ENCODE measurements at places on chromosomes 4 and X.
A peak's percentile ranks its signal among the peaks of the same experiment; 100 is the strongest.

- DNase-seq: no peak
Observed at GRCh38 chrX:42248226-42248625, 324.9 kb upstream of the CASK start.

- DNase-seq: no peak
Observed at GRCh38 chrX:31252133-31252532, 180.3 kb upstream of the FTHL17 start.

DNA sequence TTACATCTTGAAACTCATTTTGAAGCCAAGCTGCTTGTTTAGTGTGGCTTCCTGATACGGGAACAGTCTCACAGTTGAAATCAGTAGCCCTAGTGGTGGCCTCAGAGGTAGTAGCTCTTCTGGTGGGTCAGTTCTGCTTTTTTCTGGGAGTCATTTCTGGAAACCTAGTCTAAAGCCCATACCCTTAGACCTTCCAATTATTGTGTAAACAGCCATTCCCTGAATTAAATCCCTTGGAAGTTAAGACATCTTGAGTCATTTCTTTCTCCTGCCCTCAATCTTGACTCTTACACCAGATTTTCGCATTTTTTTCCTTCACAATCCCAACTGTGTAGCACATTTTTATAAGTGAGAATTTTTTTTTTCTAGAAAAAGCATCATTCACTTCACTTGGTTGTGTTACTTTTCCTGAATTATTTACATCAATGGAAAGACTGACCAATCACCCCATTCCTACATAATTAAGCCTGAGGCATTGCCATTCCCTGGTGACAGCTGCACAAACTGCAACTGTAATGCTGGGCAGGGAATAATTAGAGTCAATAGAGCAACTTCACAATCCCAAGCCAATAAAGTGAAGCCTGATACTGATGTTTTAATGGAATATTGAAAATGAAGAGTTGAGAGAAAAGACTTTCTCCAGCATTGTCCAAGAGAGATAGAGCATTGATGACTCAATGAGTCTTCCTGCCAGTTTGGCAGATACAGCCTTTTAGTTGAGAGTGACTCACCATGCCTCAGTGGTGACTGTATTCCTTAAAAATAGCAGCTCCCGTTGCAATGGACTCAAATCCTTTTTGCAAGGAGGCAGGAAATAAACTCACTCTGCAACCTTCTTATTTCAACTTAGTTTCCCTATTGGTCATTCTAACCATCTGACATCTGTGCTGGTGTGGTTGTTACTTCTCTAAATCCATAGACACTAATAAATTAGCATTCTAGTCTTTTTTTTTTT, 13.0 kb upstream of the SEPSECS start:
- DNase-seq: peak; percentile 96

DNA sequence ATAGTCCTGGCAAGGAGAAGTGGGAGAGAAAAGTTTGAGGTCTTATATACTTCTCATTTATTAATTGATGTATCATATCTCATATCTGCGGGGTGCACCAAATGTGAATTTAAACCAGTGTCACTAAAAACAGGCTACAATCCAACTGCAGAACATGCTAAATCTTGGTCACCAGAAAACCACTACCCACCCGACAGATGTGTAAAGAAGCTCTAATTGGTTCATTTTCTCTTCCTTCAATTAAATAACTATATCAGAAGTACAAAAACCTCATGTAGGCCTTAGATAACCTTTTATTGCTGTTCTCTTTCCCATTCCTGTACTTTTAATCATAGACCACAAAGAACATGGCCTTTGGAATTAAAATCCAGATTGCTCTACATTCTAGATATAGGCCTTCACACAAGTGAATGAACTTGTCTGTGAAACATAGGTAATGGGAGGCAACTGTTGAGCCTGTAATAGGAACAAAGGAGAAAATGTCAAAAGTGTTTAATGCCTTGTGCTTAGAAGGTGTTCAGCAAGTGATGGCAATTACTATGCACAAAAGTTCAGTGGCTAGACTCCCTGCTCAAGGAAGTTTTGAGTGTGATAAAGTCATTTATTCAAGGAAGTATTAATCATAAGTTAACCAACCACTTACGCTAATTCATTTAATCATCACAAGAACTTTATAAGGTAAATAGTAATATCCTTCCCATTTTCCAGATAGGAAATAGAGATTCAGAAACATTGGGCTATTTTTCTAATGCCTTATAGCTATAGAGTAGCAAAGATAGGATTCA, 425.6 kb downstream of the INPP4B start:
- no peak for DNase-seq

DNA sequence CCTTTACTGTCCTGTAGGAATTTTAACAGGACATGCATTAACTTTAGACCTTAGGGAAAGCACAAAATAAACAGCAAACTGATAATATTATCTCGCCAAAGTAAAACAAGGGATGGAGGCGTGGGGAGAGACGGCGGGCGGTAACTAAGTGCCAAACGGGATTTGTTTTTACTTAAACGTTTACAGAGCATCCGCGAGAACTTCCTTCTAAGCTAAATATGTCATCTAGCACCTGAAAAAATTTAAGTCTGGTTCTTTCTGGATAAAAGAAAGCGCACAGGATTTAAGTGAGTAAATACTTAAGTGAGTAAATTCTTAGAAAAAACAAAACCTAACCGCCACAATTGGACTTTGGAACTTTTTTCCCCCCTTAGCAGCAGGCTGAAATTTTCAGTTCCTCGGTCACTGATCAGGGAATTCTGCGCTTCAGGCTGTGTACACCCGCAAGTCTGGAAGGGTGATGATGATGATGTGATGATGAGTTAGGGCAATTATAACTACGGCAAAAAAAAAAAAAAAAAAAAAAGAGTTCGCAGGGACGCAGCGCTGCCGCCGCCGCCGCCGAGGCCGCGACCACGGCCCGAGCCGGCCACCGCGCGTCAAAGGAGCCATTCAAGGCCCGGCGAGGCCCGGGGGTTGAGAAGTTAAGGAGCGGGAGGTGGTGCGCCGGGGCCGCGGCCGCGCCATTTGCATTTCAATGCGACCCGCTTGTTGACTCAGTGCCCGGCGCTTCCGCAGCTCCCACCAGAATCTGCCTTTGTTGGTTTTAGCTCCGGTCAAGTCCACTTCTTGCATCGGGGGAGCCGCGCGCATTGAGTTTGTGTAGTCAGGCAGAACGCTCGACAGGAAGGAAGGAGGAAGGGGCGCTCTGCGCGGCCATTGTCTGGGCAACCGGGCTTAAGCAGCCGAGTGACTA, 108.8 kb downstream of the SPRY1 start:
- DNase-seq: no peak

GRCh38 chrX:150587585-150588503, 19.4 kb downstream of the MTM1 start:
- DNase-seq: no peak

- no peak for DNase-seq
Observed at GRCh38 chr4:54103190-54103574, 3.2 kb downstream of the GSX2 start.

GRCh38 chrX:154458954-154459778, 1.1 kb downstream of the PLXNA3 start:
- no peak for DNase-seq

DNA sequence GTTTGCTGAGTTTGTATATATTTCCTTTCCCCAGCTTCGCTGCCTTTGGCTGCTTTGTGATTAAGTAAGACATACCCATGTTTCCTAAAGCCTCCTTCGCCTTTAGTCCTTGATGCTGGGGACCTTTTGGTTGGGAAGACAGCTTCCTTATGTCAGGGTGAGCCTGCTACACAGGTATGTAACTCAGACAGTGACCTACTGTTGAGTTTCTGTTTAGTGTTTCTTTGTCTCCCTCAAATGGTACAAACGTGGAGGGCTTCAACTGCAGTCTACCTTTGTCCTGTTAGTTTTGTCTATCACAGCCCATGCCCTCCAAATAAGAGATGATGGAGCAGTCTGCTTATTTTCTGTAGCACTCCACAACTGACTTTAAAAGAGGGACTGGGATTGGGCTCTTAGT, 59.5 kb downstream of the TET2 start:
- DNase-seq: no peak

- peak; percentile 16 for DNase-seq
Observed at GRCh38 chr4:40377512-40378365, 42.6 kb downstream of the CHRNA9 start.

- no peak for DNase-seq
Observed at GRCh38 chr4:139175646-139176301, 1.2 kb downstream of the ELF2 start.

DNA sequence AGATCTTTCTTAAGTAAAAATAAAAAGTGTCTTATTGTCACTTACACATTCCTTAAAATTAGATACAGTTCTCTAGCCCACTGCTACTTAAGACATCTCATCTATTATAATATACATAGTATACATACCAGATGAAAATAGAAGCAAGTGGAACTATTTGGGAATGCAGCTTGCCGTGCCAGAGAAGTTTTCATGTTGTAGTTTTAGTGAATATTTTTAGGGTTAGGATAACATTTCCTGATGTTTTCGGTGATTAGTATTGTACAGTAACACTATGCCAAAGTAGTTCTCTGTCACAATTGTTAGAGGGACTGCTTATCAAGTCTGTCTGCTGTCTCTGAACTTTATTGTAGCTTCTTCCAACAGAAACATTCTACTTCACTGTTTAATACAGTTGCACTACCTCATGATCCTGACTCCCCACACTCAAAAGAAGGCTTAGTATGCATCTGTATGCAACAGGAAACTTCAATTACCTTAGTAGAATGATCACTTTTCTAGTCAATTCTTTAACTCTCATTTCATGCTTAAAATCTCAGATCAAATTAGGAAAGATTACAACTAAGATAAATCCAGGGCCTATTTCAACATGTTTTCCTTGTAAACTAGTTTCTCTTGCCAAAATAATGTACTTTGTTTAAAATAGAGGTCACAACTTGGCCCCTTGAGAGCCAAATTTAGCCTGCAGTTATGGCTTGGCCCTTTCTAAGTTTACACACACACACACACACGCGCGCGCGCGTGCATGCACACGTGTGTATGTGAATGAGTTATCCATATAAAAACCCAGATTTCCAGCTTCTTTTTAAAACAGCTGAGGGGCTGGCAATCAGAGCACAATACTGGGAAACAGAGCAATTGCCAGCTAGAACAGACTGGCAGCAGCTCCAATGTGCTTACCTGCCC, 42.3 kb upstream of the SRPX start:
- DNase-seq: no peak

DNA sequence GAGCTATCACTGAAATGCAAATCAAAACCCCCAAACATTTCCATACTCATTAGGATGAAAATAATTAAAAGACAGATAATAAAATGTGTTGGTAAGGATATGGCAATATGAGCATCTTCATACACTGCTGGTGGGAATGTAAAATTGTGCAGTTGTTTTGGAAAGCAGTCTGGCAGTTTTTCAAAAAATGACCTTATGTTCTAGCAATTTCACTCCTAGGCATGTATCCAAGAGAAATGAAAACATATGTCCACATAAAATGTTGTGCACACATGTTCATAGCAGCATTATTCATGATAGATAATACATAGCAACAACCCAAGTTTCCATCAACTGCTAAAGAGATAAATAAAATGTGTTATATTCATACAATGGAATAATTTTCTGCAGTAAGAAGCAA, 14.8 kb upstream of the GPRASP2 start:
- no peak for DNase-seq

GRCh38 chr4:140930557-140930956, 174.4 kb upstream of the TBC1D9 start:
- no peak for DNase-seq

DNA sequence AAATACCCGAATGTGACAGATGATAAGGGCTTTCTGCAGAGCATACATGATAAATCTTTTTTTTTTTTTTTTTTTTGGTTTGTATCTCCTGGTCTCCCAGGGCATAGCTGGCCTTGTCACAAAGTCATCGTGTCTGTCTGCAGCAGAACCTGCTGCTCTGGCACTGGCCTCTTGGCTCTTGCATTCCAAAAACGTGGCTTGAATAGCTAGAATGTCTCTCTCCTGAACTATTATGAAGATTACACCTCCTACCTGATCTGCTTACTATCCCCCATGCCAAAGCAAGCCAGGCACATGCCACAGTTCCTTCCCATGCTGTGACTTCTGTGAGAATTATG, 50.4 kb upstream of the SCRG1 start:
- no peak for DNase-seq

DNA sequence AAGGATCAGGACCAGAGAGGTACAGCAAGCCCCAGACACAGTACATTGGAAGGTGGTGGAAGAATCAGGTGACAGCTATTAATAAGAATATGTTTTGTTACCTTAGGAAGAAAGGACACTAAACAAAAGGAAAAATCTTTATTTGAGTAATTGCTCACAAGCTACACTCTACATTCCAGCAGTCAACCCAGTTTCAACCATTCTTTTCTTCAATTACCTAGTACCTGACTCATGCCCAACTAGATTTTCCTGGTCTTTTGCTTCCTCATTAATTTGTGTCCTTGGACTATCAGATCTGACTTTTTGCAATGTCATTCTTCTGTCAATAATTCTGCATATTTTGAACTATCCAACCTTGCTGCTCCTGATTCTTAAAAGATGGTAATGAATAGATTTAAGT, 22.5 kb upstream of the GLRA2 start:
- DNase-seq: no peak

DNA sequence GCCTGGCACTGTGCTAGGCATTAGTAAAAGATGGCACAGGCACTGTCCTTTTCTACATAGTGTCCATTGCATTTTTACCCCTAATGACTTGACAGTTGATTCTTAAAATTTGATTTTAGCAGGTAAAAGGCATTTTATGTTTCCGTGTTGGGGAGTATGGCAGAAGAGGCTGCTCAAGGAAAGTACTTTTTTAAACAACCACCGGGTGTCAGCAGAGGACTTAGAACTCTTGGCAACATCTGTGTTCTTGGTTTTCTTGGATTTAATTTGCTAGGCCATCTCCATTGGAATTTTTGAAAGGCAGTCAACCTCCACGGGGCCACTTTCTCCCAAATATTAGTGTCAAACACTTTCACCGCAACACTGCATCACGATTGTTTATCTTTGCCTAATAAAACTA, 102.9 kb downstream of the TSPAN7 start:
- no peak for DNase-seq

- no peak for DNase-seq
Observed at GRCh38 chrX:39855748-39856129, 242.0 kb downstream of the BCOR start.

DNA sequence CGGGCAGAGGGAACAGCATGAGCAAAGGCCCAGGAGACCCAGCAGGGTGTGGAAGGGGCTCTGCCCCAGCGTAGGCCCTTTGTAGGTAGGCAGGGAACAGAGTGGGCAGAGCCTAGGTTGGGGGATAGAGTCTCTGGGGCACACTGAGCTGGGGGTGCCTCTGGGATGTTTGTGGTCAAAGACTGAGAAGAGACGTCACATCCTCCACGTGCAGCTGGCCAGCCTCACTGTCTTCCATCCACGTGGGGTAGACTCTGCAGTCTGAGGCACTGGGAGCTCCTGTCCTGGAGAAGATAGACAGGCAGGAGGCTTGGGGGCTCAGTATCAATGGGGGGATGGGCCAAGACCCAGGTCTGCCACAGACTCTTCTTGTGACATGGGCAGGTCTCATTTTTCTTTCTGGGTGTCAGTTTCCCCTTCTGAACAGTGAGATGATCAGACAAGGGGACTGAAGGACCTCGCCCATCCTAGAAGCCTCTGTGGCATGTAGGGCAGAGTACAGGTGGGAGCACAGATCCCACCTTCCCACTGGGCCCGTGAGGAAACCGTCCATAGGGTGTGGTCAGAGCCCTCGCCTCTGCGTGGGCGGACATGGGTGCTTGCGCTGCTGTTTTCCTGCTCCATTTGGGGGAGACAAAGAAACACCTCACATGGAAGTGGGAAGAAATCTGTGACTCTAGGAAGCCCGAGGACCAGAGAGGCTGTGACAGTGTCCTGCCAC, 22.9 kb downstream of the WFS1 start:
- DNase-seq: no peak

- DNase-seq: no peak
Observed at GRCh38 chr4:143186649-143187048, 1.9 kb downstream of the USP38 start.

GRCh38 chr4:106494066-106494465, 125.5 kb upstream of the GIMD1 start:
- peak; percentile 8 for DNase-seq
